ENCODE measurements at places on chromosomes 6 and 20.

DNA sequence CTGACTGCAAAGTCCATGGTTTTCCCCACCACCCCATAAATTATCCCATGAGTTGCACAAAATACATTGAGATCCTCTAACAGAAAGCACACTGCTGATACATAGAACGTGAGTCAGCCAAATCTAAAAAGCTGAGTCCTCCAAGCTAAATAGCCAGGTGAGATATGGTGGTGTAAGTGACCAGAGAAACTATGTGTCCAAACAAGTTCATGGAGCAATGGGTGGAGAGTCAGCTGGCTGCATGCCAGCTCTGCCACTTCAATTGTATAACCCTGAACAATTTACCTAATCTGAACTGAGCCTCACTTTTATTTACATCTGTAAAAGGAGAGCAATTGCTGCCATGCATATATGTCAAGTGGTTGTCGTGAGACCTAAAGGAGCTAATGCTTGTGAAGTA, 9.7 kb downstream of the SNAP25 start:
- DNase-seq: no peak

GRCh38 chr6:68226460-68226859, 408.6 kb upstream of the ADGRB3 start:
- no peak for DNase-seq

GRCh38 chr20:32356622-32357374, 1.3 kb upstream of the ASXL1 start:
- no peak for DNase-seq

- DNase-seq: no peak
Measured at GRCh38 chr6:53544217-53544469, 758 bp downstream of the GCLC start.

GRCh38 chr6:77466451-77467437, 3.5 kb upstream of the HTR1B start:
- DNase-seq: no peak

- DNase-seq: no peak
Measured at GRCh38 chr6:90336388-90336947, 39.8 kb upstream of the BACH2 start.

GRCh38 chr6:152587473-152587872, 49.7 kb downstream of the SYNE1 start:
- DNase-seq: no peak

- no peak for DNase-seq
Measured at GRCh38 chr20:62522748-62523396, 47.1 kb upstream of the GATA5 start.

- DNase-seq: no peak
Measured at GRCh38 chr6:33078442-33078841, 2.7 kb downstream of the HLA-DPB1 start.

DNA sequence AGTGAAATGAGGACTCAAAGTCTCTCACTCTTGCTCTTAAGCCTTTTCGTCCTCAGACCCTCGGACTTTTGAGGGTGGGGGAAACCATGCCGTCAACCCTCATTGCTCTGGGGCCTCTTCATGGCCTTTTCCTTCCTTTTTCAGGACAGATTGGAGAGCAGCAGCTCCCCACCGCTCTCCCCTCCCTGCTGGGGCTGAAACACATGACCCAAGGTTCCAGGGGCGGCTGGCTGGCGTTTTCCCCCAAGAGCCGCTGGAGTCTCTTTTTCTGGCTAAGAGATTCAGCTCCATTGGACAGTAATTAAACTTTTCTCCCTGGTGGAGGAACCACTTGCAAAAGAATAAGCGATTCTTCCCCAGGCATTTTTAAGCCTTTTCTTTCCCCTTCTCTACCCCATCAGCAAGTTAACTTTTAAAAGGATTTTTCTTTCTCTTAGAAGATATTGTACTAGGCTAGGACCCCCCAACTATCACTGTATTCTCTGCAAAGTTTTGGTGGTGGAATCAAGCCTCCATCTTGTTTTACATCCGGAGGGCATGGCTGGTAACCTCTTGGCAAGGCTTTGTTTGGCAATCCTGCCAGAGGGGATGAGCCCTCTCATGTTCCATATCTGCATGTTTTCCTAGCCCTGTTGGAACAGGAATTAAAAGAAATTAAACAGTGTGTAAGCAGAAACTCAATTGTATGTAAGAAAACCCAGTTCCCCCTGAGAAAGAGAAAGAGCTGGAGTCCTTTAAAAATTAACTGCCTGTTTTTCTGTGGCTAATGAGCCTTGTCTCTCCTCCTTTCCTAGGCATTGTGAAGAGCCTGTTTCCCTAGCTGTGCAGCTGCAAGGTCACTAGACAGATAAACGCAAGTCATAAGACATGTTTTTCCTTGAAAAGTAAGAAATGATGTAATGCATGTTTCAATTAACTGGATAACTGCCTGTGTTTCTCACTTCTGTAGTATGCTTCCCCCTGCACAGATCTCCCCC, 100.8 kb upstream of the GPR6 start:
- no peak for DNase-seq

DNA sequence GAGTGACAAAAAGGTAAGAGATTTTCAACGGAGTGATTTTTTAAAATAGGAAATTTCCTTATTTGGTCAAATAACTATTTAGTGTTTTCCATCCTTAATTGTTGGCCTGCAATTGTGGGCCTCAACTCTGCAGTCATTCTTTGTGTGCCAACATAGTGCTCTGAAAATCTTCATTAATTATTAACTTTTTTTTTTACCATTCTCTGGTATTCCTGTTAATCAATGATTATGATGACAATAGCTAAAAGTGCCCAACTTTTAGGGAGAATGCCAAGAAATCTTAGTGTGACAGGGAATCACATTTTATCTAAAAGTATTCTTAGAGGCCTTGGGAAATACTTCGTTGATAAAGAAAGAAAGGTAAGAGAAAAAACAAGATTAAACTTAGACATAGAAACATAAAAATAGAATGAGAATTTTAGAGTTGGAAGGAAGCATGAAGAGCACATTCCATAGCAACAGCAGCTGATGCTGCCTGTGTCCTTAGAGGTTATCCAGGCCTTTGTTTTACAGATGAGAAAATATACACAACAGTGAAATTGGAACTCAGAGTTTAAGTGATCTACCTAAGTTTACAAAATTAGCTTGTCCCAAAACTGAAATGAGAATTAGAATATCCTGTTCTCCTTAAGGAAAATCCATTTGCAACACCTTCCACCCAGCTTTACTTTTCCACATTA, 1.2 kb downstream of the GPRC6A start:
- no peak for DNase-seq

- no peak for DNase-seq
Measured at GRCh38 chr6:336159-337114, 44.1 kb downstream of the DUSP22 start.

DNA sequence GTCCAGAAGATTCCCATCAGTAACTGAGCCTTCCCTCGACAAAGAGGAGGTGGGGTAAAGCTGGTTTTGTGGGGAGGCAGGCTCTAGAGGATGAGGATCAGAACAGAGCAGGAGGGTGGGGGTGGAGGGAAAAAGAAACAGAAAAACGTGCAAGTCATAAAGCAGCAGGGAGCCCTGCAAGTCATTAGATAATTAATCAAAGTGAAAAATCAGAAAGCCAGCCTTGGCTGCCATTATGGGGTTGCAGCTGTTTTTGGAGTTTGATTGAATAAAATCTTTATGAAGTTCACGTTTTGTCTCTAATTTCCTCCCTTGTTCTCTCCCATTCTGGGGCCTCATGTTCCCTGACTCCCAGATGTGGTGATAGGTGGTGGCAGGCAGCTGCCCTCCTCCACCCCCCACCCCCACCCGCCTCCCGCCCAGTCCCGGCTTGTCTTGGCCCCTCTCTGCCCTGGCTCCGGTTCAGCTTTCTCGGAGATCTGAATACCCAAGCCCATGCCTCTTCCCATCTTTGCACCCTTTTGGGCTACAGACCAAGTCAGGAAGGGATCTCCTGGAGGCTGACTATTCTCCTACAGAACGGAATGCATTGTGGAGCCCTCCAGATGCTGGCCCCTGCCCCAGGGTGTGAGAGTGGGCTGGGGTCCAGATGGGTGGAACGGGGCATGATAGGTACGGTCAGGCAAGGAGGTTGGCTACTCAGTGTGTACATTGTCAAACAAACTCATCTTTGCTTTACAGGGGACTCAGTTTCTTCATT, 141.8 kb downstream of the CDC5L start:
- DNase-seq: peak; percentile 49

- no peak for DNase-seq
Measured at GRCh38 chr20:3471397-3472021, 691 bp downstream of the ATRN start.

DNA sequence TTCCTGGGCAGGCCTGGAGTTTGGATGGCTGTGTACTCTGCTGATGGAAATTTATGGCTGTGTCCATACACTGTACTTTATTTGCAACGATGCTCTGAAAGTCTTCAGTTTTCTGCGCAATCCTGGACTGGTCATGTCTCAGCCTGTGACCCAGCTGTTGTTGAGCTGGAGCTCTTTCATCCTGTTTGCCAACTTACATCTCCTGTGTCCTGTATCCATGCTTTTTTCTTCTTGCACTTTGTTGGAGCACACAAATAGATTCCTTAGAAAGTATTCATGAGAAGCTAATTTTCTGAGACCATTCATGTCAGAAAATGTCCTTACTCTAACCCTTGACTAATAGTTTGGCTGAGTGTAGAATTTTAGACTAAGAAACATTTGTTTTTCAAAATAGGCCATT, 251.2 kb downstream of the BCKDHB start:
- no peak for DNase-seq

- DNase-seq: no peak
Measured at GRCh38 chr20:47007826-47008655, 113.4 kb downstream of the EYA2 start.

DNA sequence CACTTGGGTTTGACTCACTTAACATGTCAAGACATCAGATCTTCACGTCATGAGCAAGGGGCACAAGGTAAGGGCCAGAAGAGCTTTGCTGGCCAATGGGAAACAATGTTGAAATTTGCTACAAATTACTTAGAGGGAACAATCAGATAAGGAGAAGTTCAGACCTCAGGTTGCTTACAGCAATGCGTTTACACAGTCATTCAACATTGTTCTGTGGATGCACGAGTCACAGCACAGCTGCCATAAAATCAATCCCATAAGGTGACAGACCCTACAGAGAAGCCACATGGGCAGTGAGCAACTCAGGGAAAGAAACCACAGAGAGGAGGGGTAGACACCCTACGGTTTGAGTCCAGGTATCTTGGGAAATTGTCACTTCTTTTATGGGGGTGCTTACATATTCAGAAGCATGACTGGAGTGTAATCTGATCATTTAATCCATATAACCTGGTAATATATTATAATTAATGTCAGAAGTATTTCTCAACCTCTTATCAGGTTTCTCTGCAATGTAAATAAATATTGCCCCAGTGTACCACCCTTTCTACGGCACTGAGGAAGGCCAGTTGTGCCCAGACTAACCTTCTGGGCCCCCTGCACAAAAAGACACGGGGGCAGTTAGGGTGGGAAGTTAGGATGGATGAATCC, 2.3 kb upstream of the SLC22A2 start:
- DNase-seq: no peak

DNA sequence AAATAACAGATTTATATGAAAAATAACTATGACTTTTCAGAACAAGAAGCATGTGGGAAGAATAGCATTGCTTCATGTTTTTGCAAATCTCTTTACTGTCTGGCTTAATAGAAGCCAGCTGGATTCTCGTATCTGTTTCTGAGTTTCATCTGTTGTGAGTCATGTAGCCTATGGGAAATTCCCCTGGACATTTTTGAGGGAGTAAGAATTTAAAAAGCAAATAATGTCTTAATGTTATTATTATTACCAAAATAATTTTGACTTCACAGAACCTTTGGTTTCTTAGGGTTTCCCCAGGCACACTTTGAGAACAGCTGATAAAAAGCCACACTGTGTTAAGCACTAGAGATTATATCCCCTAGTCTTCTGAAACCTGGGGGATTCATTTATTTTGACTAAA, 75.8 kb downstream of the SYCP2L start:
- DNase-seq: no peak

GRCh38 chr6:95127261-95127660, 450.1 kb upstream of the MANEA start:
- no peak for DNase-seq

GRCh38 chr6:139580592-139581484, 206.4 kb upstream of the CITED2 start:
- no peak for DNase-seq

DNA sequence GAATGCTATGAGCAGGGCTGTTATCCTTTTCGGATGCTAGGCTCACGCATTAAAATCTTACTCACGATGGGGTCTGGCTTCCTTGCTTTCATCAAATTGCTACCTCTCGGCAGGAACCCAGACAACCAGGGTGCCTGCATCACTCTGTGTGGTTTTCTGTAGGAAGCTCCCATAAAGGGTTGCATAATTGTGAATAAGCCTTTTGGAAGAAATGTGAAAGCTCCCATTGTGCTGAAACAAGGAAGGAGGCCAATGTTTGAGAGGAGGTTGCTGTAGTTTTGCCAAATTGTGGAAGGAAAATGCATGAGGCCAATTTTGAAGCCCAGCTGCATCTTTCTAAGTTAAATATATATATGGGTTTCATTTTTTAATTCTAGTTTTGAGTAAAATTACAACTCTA, 615.5 kb downstream of the C6orf118 start:
- DNase-seq: no peak

DNA sequence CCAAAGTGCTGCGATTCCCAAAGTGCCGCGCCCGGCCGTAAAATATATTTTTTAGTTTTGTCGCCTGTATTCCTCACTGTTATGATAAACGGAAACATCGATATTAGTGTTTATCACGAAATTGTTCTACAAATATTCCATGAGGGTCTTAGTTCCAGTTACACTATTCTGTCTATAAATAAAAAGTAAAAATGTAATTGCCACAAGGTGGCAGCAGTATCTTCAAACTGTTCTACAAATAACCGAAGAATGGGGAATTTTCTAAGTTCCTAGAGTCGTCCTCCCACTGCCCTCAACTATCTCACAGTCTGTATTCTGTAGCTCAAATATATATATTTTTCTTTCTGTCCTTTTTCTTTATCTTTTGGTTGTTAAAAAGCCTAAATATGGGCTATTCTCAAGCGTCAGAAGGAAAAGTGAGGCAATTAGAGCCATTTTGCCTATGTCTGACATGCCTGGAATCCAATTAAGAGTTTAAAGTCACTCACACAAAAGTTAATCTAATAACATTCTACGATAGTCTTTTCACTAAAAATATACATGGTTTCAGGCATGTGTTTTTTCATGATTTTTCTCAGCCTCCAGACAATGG, 14.2 kb upstream of the FAM162B start:
- DNase-seq: no peak

GRCh38 chr6:14086701-14087100, 30.9 kb upstream of the CD83 start:
- DNase-seq: no peak

DNA sequence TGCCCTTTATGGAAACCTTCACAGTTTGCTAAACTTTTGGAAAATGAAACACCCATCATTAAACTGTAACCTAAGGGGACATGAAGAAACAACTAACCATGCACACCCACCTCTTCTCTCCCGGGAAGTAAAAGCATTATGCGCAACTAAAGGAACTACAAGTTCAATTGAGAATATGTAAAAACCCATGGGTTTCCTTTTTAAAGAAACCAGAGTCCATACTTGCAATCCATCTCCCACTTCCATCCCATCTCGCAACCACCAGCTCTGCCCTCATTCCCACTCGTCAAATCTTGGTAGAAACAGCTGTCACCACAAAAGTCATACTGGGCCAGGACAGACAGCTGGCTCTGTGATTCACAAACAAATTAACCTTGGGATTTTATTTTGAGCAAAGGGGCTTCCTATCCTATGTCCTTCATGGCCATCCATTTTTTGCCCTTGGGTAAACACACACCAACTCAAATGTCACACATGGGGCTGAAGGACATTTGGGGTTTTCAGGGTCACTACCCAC, 81.5 kb downstream of the HAO1 start:
- no peak for DNase-seq

GRCh38 chr6:169890901-169891300, 139.5 kb downstream of the ERMARD start:
- DNase-seq: peak; percentile 65

- DNase-seq: no peak
Measured at GRCh38 chr6:34990971-34991560, 102.0 kb downstream of the ANKS1A start.

Data from osteocyte (in vitro differentiated cells).